ENCODE measurements at places on chromosomes 2 and 18.

DNA sequence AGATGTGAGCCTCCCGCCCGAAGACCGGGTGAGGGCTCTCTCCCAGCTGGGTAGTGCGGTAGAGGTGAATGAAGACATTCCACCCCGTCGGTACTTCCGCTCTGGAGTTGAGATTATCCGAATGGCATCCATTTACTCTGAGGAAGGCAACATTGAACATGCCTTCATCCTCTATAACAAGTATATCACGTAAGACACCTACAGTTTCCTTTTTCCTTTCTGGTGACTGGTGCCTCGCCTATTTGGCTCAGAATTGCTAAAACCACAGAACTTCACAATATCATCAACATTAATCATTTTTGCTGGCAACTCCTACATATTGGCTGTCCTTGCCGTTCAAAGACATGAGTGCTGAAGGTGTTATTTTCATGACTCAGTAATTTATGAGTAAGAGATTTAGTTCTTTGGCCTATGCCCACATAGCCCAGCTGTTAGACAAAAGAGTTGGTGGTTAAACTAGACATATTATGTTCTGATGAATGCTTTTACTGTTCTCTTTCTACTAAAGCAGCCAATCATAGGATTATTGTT is 2.2 kb downstream of the STAMBP start:
- DNase-seq, result no peak

DNA sequence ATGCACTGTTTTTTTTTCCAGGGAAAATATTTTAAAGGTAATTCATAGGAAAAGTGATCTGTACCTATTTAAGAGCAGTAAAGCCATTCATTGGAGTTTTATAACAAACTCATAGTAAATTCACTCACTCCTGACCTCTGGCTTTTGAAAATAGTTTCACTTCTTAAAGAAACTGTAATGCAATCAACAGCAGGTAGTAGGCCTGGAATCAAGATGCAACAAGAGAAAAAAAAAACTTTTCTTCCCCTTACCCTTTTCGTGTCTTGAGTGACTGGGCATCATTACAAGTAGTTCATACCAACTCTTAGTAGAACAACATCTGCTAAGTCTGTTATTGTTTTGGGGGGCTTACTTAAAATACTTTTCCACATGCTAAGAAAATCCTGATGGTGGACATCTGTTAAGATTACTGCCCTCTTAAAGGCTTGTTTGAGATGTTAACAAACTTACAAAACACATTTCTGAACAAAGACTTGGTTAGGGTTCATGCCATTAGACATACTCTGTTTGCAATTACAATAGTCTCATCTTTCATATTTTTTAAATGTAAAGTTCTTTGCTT is 164.1 kb upstream of the FOSL2 start:
- DNase-seq, result no peak

DNA sequence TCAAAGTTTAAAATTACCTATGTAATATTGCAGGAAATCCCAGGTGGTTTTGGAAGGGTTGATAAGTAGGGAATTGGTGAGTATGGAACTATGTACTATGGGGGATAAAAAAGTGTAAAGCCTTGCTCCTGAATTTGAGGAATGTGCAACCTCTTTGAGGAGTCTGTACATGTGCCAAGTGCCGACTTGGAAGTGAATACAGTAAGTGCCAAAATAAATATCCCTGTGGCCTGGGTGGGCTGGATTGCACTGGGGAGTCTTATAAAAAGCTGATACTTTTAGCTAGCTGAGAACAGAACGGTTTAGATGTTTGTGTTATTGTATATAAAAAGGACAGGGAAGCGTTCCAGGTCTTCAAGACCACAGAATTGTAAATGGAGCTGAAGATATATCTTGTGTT is 317.1 kb upstream of the LRRTM1 start:
- no peak for DNase-seq

- DNase-seq, result no peak
Measured at GRCh38 chr18:26746826-26747475, 118.6 kb downstream of the AQP4 start.

GRCh38 chr18:23563377-23564043 is 22.8 kb downstream of the NPC1 start:
- no peak for DNase-seq

DNA sequence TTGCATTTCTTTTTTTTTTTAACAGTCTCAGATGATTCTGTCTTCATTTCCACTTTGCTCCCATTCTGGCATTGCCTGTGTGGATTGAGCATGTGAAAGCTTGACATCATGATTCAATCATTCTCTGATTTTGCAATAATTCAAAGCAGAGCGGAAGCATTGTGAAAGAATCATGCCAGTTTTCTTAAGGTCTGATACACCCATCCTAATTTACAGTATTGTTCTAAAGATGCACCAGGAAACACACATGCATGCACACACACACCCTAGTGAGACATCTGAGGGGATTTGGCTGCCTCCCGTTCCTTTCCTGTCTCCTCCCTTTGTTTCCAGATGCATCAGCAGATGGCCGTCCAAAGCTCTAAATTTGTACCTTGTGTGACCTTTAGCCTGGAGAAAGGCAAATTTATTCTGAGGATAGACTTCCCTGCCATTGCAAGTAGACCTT is 97.3 kb downstream of the FMNL2 start:
- DNase-seq, result no peak

DNA sequence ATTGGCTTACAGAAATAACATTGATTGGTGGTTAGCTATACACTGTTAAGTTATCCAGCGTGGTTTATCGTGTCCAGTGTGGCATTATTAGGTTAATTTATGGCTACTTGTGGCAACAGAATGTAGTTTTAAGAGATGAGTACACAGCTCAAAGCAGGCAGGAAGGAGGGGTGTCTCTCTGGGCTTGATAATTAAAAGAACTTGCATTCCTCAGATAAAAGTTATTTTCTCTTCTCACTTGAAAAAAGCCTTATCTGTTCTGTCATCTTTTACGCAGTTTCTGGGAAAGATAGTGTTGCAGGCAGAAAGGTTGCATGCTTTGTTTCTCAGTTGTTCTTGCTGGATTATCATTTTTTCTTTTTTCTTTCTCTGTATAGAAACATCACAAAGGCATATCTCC is 154.4 kb upstream of the COL3A1 start:
- DNase-seq, result no peak

DNA sequence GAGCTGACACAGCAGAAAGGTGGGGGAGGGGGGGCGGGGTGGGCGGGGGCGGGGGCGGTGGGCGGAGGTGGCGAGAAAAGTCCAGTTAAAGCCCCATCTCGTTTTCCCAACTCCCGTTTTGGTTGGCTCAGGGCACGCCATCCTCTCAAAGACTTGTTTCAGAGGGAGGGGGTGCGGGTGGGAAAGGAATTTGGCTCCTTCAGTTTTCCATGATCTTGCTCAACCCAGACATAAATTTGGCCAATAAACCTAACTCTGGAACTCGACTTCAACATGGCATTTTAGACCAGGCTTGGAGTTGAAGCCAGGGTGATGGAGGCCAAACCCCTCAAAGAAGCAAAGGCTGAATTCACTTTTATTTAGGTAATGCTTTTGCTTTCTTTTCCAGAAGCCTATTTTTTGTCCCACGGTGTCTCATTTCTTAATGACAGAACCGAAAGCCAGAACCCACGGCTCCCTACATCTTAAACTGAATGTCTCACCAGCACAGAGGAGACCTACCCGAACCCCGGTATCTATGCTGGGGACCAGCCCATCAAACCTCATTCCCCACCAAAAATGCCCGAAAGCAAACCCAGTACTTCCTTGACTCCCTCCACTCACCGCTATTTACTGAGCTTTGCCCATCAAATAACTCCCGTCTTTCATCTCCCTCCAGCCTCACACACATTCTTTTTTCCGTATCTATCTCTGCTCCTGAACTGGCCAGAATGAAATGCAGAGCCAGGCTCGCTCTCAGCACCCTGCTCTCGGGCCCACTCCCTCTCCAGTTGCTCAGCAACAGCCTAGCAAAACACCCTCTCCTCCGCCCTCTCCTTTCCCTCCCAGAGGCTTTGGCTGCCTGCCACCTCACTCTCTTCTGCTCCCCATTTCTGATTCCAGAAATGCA is 4.3 kb downstream of the IGFBP5 start:
- DNase-seq, result peak; percentile 77

GRCh38 chr2:230269715-230270114 is 44.2 kb downstream of the SP140 start:
- no peak for DNase-seq

GRCh38 chr2:219120082-219120481 is 40.5 kb downstream of the NHEJ1 start:
- DNase-seq, result no peak

GRCh38 chr2:220043990-220044335 is 416.5 kb downstream of the SLC4A3 start:
- no peak for DNase-seq

DNA sequence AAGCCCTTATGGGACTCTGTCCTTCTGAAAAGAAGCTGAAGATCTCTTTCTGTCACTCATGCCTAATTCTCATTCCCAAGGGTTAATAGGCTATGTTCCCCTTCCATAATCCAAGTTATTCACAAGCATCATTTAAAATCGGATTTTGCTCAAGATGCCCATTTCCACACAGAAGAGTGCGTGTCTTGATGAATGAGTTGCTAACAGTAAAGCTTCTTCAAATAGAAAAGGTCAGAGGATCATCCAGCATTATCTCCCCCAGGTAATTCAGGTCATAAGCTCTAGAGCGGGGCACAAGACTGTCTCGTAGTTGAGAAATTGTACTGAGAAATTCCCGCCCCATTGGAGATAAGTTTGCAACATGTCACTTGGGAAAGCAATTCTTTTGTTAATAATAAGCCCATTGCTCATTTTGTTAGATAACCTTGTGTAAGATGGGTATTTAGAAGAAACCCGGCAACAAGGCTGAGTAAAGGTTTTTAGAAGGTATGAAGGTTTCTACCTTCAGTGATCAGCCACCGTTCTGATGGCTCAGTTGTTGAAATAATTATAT is 290.7 kb upstream of the EPAS1 start:
- DNase-seq, result no peak

- no peak for DNase-seq
Measured at GRCh38 chr2:232879618-232880494, 9.8 kb downstream of the SNORC start.

DNA sequence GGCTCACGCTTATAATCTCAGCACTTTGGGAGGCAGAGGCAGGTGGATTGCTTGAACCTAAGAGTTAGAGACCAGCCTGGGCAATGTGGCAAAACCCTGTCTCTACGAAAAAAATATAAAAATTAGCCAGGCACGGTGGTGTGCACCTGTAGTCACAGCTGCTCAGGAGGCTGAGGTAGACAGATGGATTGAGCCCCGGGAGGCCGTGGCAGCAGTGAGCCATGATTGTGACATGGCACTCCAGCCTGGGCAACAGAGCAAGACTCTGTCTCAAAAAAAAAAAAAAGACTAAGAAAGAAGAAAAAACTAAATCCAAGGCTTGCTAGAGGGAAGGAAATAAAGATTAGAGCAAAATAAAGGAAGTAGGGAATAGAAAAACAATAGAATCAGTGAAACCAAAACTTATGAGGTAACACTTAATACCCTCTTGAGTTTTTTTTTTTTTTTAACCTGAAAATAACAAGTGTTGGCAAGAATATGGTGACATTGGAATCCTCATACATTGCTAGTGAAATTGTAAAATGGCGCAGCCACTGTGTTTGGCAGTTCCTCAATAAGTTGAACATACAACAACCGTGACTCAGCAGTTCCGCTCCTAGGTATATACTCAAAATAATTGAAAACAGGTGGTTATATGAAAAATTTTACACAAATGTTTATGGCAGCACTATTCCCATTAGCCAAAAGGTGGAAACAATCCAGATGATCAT is 85.2 kb downstream of the EML4 start:
- DNase-seq, result no peak

DNA sequence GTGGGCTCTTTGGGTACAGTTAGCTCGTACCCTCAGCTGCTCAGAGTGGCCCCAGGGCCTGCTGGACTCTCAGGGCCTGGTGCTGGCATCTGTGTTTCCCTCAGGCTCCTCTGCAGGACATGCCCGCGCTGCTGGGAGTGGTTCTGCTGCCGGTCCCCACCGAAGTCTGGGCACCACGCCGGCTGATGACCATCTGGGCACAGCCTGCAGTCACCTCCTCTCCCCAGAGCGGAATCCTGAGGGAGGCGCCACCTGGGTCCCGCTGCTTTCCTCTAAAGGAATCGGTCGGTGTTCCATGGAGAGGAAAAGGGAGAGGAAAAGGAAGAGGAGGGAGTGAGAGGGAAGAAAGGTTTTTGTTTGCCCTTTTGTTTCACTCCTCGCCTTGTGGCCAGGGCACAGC is 43.6 kb downstream of the MC2R start:
- no peak for DNase-seq

DNA sequence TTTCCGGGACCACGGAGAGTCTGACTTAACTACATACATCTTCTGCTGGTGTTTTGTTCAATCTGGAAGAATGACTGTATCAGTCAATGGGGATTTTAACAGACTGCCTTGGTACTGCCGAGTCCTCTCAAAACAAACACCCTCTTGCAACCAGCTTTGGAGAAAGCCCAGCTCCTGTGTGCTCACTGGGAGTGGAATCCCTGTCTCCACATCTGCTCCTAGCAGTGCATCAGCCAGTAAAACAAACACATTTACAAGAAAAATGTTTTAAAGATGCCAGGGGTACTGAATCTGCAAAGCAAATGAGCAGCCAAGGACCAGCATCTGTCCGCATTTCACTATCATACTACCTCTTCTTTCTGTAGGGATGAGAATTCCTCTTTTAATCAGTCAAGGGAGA is 23.1 kb downstream of the ICOS start:
- no peak for DNase-seq

DNA sequence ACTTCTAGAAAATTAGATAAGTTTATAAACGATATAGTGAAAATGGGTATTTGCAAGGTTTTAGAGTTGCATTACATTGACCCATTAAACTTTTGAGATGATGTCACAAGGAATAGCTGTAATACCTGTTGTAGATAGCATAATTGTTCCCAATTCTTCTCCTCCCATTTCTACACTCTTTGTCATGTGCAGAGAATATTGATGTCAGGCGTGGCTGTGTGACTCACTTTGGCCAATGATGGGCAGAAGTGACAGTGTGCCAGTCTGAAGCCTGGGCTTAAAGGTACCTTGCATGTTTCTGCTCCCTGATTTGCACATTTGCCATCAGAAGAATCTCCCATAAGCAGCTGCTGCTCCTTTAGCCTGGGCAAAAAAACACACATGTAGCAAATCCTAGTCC is 26.9 kb upstream of the CCBE1 start:
- DNase-seq, result no peak

GRCh38 chr2:215320679-215321078 is 8.8 kb downstream of the ATIC start:
- no peak for DNase-seq

GRCh38 chr2:168315331-168316072 is 68.1 kb upstream of the STK39 start:
- DNase-seq, result no peak

- no peak for DNase-seq
Measured at GRCh38 chr18:44750774-44751173, 70.1 kb downstream of the SETBP1 start.

DNA sequence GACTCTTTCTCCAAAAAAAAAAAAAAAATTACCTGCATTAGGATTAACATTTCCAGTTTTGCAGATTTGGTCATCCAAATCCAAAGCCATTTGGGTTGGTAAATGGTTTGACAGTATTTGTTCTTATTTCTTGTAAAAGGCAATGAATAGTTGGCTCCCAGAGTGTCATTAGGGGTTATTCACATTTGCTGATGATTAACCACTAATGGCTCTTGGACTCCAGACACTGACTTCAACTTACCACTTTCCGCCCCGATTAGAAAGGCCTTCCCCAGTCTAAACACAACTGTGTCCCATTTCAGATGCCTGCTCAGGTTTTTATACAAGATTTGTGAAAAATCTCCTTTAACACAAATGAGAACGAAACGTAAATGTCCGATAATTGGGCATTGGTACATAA is 9.6 kb upstream of the TGIF1 start:
- no peak for DNase-seq
